Ascending aorta (tissue), 2 donors: ENCODE measurements at places on chromosomes 4 and X. TPM values are rescaled to one million over a fixed set of nuclear protein-coding genes. Genes with fewer than 3 reads are reported as not detected.

- DNase-seq = no peak
These were observed 105.9 kb upstream of the SLC7A11 start for GRCh38 chr4:138348055-138348454.

DNA sequence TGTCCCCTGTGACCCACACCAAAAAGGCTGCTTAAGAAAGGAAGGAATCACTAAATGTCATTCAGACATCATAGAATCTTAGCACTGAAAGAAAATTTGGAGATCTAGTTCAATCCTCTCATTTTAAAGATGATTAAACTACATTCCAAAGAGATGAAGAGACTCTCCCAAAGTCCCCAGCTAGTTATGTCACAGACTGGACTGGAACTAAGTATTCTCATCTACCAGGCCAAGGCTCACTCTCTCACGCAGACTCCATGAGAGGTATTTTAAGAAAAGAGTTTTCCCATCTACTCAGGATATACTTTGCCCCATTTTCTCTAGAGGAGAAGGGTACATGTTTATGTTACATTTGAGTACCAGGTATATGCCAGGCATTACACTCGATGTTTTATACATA lies 6.9 kb downstream of the FABP2 start:
- DNase-seq = no peak

- no peak for DNase-seq
These were observed 4.2 kb downstream of the CENPVL3 start for GRCh38 chrX:51614353-51615012.

Gene GPRASP1
- total RNA-seq = 0.85 TPM

Gene CT45A1
- total RNA-seq = not detected

Gene GABRG1
- total RNA-seq = under 0.01 TPM

Gene IL1RAPL1
- not detected for total RNA-seq
